ENCODE measurements at places on chromosomes 12 and 14.

DNA sequence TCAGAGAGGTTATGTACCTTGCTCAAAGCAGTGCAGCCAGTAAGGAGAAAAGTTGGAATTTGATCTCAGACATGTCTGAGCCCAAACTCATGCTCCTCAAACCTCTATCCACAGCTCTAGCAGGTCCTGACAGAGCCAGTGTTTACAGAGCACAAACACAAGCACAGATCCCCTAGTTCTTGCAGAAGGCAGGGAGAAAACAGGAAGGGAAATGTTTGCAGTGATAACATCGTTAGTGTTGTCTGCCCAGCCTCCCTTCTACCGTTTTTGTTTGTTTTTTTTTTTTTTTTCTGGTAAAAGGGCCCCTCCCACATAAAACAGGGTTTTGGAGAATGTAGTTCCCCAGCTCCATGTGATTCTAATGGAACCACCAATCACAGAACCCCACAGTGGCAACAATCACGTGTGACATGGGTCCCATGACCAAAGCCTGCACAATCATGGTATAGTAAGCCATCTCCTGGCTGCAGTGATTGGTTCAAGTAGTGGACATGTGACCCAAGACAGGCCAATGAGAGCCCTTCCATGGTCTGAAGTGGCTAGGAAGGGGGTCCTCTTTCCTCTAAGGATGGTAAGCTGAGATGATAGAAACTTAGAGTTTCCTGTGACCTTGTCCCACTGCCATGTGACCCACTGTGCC lies 513.4 kb downstream of the MED13L start:
- no peak for DNase-seq

GRCh38 chr12:22653075-22653474 lies 28.1 kb downstream of the ETNK1 start:
- DNase-seq = no peak

- DNase-seq = no peak
Measured at GRCh38 chr12:67797753-67798152, 149.2 kb downstream of the DYRK2 start.

GRCh38 chr12:101854747-101855146 lies 22.6 kb upstream of the DRAM1 start:
- DNase-seq = no peak

DNA sequence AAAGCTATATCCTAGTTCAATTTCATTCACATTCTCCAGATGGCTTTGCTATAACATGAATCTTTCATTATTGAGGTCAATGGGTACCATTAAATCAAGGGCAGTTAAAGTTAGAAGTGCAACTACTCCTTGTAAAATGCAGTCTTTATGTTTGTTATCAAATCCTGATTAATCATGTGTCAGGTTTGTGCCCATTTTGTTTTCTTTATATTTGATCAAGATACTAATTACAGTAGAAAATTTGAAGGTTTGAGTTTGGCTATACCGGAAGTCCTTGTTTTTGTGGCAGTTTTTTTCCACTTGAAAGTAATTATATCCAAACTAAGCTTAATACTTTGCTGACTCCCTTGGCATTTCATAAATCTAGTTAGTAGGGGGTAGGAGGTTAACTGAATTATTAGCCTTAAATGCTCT lies 513.0 kb downstream of the DIO2 start:
- DNase-seq = no peak

DNA sequence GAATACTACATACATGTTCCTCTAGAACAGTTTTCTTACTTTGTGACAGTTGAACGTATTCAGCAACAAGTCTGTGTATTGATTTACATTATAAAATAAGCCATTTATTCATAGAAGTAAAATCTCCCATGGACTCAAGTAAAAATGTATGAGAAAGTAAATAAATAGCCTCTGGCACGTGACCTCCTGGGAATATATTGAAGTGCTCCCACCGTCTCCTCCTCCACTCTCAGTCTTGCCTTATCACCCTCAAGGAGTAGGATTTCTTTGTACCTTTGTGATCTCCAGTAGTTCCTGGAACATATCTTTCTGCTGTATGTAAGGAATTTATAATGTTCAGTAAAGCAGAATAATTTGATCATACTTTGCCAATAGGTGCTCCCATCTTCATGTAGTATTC lies 90.9 kb downstream of the DIP2B start:
- DNase-seq = no peak

GRCh38 chr12:54723379-54724256 lies 75.5 kb upstream of the DCD start:
- DNase-seq = no peak

- no peak for DNase-seq
Measured at GRCh38 chr12:89085421-89085820, 266.9 kb downstream of the DUSP6 start.

DNA sequence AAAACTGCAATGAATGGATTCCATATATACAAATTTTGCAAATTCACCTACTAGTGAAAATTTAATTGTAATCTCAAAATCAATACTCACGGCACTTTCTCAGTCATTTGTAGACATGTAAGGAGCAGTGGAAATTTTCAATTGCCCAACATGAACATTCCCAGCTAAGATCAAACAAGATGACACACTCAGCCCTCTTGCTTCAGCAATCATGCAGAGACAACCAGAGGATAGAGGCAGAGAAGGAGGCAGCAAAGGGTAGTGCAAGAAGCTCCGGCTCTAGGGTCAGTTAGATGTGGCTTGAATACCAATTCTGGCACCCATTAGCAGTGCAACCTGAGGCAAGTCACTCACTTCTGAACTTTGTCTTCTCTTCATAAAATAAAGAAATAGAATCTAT lies 91.5 kb upstream of the SLC35F4 start:
- no peak for DNase-seq

DNA sequence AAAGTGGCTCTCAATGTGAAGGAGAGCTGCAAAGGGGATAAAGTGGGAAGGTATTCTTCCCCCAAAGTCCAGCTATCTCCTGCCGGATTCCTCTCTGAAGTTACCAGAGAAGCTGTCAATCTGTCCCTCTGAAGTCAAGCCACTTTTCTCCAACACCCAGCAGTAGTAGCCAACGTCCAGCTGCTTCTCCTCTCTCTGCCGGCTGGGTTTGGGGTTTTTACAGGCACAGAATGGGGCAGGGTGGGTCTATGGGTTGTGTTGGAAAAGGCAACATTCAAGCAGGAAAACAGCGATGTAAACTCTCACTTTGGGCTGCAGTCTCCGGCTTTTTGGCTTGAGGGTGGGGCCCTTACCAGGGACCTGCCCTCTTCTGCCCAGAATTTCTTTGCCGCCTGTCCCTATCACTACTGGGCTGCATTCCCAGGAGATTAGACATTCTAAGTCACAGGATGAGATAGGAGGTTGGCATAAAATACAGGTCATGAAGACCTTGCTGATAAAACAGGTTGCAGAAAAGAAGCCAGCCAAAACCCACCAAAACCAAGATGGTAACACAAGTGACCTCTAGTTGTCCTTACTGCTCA lies 16.3 kb downstream of the CAPZA3 start:
- no peak for DNase-seq

- no peak for DNase-seq
Measured at GRCh38 chr12:6957151-6957701, 6.1 kb downstream of the PTPN6 start.

DNA sequence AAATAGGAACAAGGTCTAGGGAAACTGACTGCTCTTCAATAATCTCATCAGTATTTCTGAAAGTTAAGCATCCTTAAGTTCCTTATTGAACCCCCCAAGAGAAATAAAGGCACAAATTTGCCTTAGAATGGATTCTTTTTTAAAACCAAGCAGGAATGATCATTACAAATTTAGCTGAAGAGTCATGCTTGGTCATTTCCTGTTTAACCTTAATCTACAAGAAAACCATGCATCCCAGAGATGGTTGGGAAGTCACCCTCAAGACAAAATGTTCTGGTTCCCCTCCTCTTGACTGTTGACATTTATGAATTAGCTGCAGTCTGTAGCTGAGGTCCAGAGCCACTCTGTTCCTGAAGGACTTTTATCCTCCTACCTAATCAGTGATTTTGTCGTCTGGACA lies 291.8 kb upstream of the G2E3 start:
- DNase-seq = no peak

DNA sequence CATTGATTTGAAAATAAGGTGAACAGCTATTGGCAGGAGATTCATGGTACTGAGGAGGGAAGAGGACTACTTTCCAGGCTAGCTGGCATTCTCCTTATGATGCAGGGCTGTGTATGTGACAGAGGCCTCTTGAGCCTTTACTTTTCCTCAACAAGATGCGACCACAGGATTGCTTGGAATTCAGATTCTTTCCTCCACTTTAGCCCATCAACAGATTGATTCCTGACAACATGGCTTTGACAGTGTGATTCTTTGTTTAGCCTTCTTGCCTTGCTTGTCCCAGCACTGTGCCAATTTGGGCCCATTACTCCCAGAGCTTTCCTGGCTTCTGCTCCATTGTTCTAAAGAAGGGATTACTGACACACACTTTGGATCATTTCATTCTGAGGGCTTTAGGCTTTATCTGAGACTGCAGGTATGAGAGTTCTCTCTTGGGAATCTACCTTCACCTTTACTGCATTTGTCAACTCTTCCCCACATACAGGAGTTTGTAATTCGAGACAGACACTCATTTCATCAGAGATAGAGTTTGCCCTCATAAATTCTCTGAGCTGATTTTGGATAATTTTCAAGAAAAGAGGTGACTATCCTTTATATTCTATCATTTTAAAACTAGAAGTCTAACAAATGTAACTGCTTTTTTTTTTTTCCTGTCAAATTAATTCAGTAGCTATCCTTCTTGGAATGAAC lies 206.4 kb upstream of the GZMB start:
- no peak for DNase-seq

DNA sequence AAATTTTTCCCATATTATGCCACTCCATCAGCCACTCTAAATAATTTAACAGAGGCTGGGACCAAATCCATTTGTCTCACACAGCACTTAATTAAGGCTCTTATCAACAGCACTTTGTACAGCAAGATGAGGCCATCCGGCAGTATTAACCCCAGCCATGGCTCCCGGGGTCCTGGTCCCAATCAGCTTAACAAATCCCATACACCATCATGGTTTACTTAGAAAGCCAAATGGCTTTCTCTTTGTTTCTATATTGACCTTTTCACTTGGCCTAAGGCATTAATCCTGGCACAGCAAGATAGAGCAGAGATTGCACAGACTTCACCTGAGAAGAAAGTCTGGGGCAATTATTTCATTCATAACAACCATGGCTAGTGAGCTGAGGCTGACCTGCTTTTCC lies 38.6 kb downstream of the SPTSSA start:
- DNase-seq = no peak

DNA sequence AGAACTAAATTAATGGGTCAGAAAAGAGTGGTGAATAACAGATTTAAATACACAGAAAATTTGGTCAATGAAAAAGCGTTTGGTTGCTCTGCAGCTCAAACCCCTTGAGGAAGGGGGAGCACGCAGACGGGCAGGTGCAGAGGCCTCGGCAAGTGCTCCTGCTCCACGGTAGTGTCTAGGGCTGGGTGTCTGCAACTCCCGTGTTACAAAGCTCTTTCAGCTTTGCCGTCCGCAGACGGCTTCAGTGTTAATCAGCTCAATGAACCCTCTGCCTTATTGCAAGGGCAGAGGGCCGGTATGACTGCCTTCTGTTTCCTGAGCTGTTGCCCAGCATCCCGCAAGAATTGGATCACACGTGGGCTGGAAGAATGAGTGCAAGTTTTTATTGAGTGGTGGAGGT lies 125.7 kb upstream of the TRHDE start:
- no peak for DNase-seq

GRCh38 chr12:15256761-15257160 lies 35.5 kb upstream of the RERG start:
- no peak for DNase-seq

Data from activated T-cell treated with anti-CD3 and anti-CD28 coated beads, Interleukin-2, amount 50 U/mL, for 24 hours (primary cell).